Caco-2 (cell line): ENCODE measurements at places on chromosomes 16 and 17.

- no peak overlapping the region for H3K27ac ChIP-seq
- DNase-seq: no peak
- no peaks in the 10 kb centered on the region for H3K36me3 ChIP-seq
- no peak overlapping the region for H3K4me3 ChIP-seq
These were observed 670.2 kb downstream of the CDH8 start for GRCh38 chr16:61366006-61366405.

DNA sequence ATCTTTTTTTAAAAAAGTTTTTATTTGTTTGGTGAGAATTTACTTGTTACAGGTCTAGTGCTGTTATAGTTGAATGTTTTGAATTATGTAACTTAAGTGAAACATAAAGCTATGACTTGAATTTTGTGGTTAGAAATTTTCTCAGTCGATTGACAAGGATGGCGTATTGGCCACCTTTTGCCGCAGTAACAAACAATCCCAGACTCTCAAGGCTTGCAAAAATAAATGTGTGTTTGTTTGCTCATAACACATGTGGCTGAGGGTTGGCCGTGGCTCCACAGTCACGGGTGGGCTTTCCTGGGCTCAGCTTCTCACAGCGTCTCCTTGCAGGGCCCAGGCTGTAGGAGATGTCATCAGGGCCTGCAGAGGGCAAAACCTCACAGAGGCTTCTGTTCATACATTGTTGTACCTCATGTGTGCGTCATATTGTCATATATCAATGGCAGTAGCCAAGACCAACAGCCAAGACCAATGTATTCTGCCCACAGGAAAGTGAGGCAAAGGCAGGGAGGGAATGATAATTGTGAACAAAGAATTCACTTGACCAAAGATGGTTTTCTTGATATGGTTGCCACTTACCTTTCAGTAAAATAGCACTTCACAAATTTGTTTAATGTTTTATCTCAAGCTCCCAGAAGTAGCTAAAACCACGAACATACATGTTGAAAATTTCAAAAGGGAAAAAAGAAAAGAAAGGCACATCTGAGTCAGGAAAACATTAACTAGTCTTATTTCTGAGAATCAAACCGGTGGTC, 93.5 kb downstream of the WWOX start:
- no peak overlapping the region for H3K27ac ChIP-seq
- no peaks in the 10 kb centered on the region for H3K27me3 ChIP-seq
- no peak overlapping the region for H3K4me3 ChIP-seq
- no peaks in the 10 kb centered on the region for H3K36me3 ChIP-seq
- H3K4me1 ChIP-seq: peaks cover 12% of the 10 kb centered on the region

DNA sequence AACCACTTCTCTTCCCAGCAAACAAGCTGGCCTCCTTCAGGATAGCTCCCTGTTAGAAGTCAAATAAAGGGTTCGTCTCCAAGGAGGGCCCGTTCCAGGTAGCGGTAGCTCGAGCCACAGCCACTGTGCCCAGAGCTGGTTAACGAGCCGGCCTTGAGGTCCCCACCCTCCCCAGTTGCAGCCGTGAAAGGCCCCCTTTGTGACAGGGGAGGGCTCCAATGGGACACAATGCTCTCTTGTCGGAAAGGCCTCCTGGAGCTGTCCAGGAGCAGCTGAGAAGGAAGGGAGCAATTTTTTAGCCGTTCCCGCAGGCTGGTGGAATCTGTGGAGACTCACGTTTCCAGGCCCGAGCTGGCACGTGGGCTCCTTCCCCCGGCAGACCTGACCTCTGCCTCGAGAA, 29.9 kb upstream of the FOXF1 start:
- no peaks in the 10 kb centered on the region for H3K36me3 ChIP-seq
- H3K4me3 ChIP-seq: no peak overlapping the region
- H3K27ac ChIP-seq: no peak overlapping the region
- 0 out of 2 replicates have a peak, but pooled peaks cover 2% of the 10 kb centered on the region for H3K27me3 ChIP-seq
- no peaks in the 10 kb centered on the region for H3K4me1 ChIP-seq

GRCh38 chr17:40778461-40778860, 3.9 kb downstream of the KRT27 start:
- no peak overlapping the region for H3K27ac ChIP-seq
- H3K4me1 ChIP-seq: no peaks in the 10 kb centered on the region
- no peaks in the 10 kb centered on the region for H3K36me3 ChIP-seq

- DNase-seq: no peak
- no peaks in the 10 kb centered on the region for H3K27me3 ChIP-seq
- no peaks in the 10 kb centered on the region for H3K36me3 ChIP-seq
These were observed 110.6 kb downstream of the METRNL start for GRCh38 chr17:83190004-83190385.

DNA sequence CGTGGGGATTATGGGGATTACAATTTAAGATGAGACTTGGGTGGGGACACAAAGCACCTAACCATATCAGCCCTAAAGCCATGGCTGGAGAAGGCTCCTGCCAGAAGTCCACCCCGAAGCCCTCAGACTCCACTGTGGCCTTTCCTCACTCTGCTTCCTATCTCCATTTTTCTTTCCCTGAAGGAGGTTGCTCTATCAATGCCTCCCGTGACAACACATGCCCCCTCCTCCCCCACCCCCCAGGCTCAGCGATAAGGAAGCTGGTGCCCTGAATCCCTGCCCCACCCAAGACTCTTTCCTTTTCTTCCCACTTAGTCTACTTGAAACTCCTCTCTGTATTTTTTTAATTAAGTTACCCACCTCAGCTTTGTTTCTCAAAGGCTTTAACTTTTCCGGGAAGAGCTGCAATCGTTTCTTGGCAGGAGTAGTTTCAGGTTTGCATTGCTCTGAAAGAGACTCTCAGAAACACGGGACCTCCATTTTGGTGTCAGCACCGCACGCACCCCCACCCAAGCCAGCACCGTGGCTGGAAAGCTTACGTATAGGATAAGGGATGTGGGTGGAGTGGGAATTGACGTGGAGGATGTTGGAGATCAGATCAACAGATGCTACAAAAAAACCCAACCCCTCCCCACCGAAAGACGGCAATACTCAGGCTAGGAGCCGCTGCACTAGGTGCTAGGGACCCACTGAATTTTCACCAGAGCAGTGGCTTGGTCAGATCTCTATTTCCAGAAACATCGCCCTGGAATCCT, 15.2 kb upstream of the CA4 start:
- H3K4me3 ChIP-seq: peak overlapping the region; percentile 95
- peak overlapping the region; percentile 61 for H3K27ac ChIP-seq
- DNase-seq: peak; percentile 31
- no peaks in the 10 kb centered on the region for H3K27me3 ChIP-seq
- H3K4me1 ChIP-seq: no peaks in the 10 kb centered on the region

DNA sequence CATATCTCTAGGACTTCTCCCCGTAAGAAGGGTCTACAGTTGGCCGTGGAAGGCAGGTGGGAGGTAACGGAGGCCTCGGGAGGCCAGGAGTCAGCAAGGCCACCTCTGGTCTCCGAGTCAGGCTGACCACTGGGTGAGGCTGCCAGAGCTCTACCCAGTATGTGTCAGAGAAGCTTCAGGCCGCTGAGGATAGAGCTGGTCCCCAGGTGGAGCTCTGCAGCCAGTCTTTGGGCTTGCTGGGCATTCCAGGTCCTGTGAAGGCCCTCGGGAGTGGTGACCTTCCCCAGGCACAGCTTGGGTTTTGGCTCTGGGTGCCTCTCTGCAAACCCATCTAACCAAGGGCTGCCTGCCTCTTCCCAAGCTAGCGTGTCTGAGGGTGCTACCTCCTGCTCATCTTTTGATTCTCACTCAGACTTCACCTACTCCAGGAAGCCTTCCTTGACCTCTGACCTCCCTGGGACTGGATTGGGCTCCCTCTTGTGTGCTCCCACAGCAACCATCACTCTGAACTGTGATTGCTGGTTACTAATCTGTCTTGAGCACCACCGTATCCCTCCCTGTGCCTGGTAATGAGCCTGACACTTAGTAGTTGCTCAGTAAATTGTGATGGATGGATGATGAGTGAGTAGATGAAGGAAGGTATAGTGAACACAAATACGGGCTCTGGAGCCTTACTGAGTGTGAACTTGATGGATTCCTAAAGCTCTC, 22.3 kb downstream of the RHBDL3 start:
- H3K36me3 ChIP-seq: no peaks in the 10 kb centered on the region
- H3K4me1 ChIP-seq: no peaks in the 10 kb centered on the region
- DNase-seq: no peak
- H3K4me3 ChIP-seq: no peak overlapping the region

DNA sequence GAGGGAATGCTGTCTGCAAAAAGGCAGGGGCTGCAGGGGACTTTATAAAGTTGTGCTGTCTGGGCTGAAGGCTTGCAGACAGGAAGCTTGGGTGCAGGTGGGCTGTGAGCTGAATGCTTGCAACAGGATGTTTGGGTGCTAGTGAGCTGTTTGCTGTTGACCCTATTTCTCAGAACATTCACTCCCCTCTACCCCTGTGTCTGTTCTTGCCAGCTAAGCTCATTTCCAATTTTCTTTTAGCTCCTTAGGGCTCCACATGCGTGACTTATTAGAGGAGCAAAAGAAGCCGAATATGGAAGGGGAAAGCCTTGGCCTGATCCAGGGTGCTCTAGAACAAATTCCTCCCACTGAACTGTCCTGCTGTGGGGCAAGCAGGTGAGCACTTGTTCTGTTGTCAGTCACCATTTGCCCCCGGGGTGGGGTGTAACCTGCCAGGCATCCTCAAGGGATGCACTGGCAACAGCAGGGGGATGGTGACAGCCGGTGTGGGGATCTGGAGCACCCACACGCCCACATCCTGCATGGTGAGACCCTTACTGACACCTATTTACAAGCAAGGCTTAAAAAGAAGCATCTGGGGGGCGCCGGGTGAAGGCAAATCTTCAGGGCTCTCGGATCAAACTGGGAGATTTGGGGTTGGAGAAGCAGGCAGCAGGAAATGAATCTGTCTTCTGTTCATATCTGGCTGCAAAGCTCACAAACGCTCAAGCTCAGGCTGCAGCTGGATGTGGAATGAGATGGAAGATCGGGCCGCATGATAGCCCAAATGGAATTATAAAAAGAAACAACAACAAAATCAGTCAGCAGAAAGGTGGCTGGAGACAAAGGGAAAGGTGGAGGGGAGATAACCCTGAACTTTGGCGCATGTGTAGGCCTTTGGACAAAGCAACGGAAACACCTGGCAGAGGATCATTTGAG, 21.1 kb upstream of the NUP93 start:
- no peaks in the 10 kb centered on the region for H3K4me1 ChIP-seq
- H3K27me3 ChIP-seq: no peaks in the 10 kb centered on the region
- no peaks in the 10 kb centered on the region for H3K36me3 ChIP-seq
- DNase-seq: no peak
- no peak overlapping the region for H3K4me3 ChIP-seq
- no peak overlapping the region for H3K27ac ChIP-seq

DNA sequence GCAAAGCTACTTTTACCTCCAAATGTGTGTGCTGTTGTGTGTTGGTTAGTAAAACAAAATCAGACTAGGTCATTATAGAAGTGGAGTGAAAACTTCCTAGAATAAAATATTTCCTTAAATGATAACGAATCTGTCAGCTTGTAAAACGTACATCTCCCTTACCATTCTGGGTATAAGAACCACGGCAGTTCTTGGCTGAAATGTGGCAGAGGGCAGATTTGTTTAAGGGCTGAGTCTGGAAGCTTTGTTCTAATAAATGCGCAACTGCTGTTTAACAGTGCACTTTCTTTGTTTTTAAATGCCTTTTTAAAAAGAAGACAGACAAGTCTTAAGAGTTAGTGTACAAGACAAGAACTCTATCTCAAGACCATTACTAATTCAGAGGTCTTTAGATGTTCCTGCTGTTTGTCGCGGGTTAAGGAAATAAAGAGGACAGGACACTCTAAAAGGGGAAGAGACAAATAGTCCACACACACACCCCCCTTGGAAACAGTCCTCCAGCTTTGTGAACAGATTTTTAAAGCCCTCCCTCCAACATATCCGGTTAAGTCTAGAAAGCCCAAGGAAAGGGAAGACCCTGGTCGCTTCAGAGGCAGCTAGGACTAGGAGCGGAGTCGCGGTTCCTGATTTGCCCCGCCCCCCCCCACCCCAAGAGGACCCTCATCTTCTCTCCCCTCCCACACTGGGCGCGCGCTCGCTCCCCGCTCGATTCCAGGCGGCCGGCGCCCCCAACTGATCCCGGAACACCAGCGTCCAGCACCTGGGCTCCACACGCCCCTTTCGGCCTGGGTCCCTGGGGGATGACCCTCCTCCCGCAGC, 658 bp downstream of the SYNRG start:
- H3K27ac ChIP-seq: peak overlapping the region; percentile 90
- H3K4me1 ChIP-seq: 0 out of 2 replicates have a peak, but pooled peaks cover 3% of the 10 kb centered on the region
- H3K4me3 ChIP-seq: peak overlapping the region; percentile 65
- H3K36me3 ChIP-seq: no peaks in the 10 kb centered on the region; the same call in none of the 2 replicates
- peak; percentile 68 for DNase-seq
- H3K27me3 ChIP-seq: no peaks in the 10 kb centered on the region

DNA sequence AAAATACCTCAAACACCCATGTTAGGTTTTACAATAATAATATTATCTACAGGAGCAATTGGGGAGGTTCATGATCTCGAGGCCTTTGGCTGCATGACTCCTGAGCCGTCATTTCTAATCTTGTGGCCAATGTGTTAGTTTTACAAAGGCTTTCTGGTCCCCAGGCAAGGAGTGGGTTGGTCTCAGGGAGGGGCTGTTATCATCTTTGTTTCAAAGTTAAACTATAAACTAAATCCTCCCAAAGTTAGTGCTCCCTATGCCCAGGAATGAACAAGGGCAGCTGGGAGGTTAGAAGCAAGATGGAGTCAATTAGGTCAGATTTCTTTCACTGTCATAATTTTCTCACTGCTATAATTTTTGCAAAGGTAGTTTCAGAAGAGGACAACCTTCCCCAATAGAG, 9.1 kb upstream of the CCL5 start:
- DNase-seq: no peak
- H3K36me3 ChIP-seq: no peaks in the 10 kb centered on the region
- no peak overlapping the region for H3K4me3 ChIP-seq
- H3K27me3 ChIP-seq: no peaks in the 10 kb centered on the region
- H3K27ac ChIP-seq: no peak overlapping the region
- H3K4me1 ChIP-seq: no peaks in the 10 kb centered on the region

GRCh38 chr17:78596871-78597764, 19.9 kb upstream of the DNAH17 start:
- H3K27me3 ChIP-seq: no peaks in the 10 kb centered on the region
- no peak for DNase-seq
- H3K27ac ChIP-seq: no peak overlapping the region
- H3K36me3 ChIP-seq: no peaks in the 10 kb centered on the region

- no peaks in the 10 kb centered on the region; the same call in 1 of the 2 replicates for H3K36me3 ChIP-seq
- peaks cover 23% of the 10 kb centered on the region for H3K4me1 ChIP-seq
- H3K4me3 ChIP-seq: no peak overlapping the region
- H3K27me3 ChIP-seq: no peaks in the 10 kb centered on the region
- no peak for DNase-seq
- H3K27ac ChIP-seq: no peak overlapping the region
These were observed 24.4 kb upstream of the ETV4 start for GRCh38 chr17:43570518-43570928.

- DNase-seq: no peak
- H3K36me3 ChIP-seq: no peaks in the 10 kb centered on the region
- H3K27ac ChIP-seq: no peak overlapping the region
- H3K27me3 ChIP-seq: no peaks in the 10 kb centered on the region
These were observed 9.0 kb downstream of the CDH5 start for GRCh38 chr16:66375451-66375850.

DNA sequence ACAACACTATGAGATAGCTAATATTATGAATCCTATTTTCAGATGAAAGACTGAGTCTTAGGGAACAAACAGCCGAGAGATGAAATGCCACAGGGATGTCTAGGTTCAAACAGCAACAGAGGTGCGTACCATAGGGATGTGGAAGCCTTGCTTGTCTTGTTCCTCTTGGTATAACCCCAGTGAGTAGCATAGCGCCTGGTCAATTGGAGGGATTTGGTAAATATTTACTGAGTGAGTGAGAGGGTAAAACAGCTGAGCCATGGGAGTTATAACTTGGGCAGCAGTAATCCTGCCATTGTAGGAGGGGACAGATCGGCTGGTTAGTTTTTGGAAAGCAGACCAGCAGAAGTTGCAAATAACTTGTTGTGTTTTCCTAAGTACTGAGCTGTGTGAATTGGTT, 80.2 kb downstream of the WWOX start:
- DNase-seq: no peak
- no peak overlapping the region for H3K4me3 ChIP-seq
- peaks cover 6% of the 10 kb centered on the region; the same call in 1 of the 2 replicates for H3K4me1 ChIP-seq
- H3K27ac ChIP-seq: no peak overlapping the region
- no peaks in the 10 kb centered on the region for H3K36me3 ChIP-seq
- H3K27me3 ChIP-seq: no peaks in the 10 kb centered on the region
